ENCODE measurements at places on chromosomes 12 and 14.

GRCh38 chr12:24081092-24081529 lies 131.6 kb upstream of the SOX5 start:
- no peak for DNase-seq

DNA sequence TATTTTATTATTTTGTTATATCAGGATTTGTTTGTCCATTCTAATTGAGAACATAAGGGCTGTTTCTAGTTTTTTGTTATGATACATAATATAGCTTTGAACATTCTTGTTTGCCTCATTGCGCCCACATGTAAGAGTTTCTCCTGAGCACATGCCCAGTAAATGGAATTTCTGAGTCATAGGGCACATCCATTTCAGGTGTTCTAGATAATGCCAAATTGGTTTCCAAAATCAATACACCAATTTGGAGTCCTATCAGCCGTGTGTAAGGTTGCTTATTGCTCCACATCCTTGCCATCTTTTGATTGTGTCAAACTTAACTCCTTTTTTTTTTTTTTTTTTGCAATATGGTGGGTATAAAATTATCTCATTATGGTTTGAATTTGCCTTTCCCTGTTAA lies 97.9 kb upstream of the RESF1 start:
- no peak for DNase-seq

DNA sequence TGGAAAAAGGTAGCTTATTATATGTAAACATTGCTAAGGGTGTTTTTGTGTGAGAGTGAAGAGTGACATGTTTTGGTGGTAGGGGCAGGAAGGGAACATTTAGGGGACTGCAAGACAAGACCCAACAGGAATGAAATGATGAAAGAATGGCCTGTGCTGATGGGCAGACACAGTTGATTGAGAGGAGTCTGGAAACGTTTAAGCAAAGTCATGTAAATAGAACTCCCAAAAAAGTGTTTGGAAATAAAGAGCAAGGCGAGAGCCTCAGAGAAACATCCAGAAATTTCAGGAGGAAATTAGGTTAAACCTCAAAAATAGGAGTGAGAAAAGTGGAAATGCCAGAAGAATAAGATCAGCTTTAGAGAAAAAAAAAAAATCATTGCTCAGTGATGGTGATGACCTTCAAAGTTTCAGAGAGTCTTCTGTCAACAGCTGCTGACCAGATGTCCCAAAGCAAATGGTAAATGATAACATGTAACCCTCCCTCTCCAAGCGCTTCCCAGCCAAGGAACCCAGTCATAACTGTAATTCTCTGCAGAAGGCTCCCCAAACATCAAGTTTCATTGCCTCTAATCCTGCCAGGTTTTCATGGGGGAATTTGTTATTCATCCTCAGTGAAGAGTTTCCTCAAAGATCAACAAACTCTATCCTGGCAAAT lies 223.2 kb upstream of the FAR2 start:
- no peak for DNase-seq

GRCh38 chr14:100299238-100299560 lies 7.0 kb downstream of the SLC25A29 start:
- DNase-seq: no peak

GRCh38 chr12:71160585-71160984 lies 2.8 kb upstream of the TSPAN8 start:
- no peak for DNase-seq

- no peak for DNase-seq
These were observed 16.7 kb downstream of the SLC38A4 start for GRCh38 chr12:46808955-46809697.

DNA sequence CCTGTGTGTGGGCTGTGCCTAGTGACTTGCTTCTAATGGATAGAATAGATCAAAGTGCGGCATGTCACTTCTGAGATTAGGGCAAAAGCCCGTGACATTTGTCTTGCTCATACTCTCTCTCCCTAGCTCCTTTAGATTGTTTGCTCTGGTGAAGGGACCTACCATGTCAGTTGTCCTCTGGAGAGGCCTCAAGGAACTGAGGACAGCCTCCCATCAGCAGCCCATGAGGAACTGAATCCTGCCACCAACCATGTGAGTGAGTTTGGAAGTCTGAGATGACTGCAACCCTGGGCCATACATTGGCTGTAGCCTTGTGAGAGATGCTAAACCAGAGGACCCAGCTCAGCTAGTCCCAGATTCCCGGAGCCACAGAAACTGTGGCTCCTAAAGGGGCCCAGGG lies 101.6 kb upstream of the ESRRB start:
- DNase-seq: no peak

- no peak for DNase-seq
These were observed 31.2 kb upstream of the PLEKHG6 start for GRCh38 chr12:6279256-6279628.

DNA sequence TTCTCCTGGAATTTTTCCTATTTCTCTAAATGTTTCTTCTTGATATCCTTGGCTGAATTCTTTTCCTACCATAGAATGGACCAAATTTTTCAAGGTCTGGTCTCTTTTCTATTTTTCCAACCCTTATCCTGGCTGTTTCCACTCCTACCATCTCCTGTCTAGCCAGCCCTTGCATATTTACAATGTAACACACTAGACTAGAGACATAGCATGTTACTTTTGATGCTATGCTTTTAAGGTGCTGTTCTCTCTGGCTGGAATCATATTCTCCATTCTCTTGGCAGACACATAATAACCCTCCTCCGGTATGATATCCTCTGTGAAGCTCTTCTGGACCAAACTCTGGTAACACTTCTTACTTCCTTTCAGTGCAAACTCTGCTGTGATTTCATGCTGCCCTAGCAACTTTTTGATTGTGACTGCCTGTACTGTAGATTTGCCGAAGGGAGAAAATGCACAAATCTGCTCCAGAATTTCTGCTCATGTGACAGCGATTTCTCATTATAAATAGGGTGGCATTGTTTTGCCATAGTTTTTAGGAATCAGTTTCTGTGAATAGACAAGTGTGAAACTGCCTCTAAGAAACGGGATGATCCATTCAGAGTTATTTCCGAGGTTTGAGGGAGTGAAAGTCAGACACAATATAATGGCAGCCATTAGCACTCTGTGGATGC lies 284.4 kb downstream of the MDGA2 start:
- no peak for DNase-seq

DNA sequence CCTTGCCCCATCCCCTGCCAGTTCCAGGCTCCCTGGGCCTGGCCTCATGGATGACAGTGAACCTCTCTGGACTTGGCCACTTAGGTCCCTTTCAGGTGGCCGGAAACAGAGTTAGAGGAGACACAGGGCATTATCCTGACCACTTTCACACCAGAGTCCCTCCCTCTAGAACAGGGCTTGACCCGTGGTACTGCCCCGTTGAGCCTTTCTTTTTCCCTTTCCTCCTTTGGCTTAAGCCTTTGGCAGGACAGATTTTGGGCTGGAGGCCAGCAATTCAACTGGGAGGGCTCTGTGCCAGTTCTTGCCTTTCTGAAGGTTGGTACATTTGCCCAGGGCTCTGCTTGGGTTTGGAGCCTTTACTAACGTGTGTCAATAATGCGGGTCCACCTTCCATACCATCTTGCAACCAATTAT lies 22.8 kb downstream of the TPCN1 start:
- no peak for DNase-seq

GRCh38 chr12:127729381-127729780 lies 537.6 kb upstream of the TMEM132C start:
- DNase-seq: no peak

DNA sequence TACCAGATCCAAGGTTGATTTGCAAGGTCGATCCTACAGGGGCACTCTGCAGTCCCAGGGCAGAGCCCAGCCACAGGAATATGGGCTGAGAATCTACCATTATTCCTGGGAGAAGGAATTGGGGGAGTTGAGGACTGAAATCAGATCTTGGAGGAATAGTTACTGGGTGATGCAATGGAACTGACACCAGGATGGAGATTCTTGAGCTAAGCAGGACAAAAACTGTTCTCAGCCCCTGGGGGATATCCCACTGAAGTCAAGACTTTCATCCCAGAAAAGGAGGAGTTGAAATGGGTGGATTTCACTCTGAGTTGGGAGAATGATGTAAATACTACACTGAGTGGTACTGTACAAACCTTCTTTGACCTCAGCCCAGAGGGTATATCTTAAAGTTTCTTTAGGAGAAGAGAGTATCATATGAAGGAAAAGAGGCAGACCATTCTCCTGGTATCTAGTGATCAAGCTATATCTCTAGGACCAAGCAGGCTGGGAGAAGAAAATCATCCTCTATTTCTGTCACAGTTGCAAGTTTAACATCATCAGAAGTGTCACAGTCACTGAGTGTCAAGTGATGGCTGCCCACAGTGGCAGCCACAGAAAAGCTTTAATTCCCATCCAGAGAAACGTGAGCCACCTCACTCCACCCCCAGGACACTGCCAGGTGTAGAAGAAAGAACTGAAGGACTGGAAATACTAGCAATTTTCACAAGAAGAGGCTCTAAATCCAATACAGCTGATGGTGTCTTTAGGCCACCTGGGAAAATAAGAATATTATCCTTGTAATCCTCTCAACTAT lies 181.9 kb downstream of the NUAK1 start:
- no peak for DNase-seq

GRCh38 chr12:122838841-122839240 lies 3.6 kb downstream of the HIP1R start:
- no peak for DNase-seq

Data from activated T-cell treated with anti-CD3 and anti-CD28 coated beads for 48 hours (primary cell).